ENCODE measurements at places on chromosomes 3 and 15.

DNA sequence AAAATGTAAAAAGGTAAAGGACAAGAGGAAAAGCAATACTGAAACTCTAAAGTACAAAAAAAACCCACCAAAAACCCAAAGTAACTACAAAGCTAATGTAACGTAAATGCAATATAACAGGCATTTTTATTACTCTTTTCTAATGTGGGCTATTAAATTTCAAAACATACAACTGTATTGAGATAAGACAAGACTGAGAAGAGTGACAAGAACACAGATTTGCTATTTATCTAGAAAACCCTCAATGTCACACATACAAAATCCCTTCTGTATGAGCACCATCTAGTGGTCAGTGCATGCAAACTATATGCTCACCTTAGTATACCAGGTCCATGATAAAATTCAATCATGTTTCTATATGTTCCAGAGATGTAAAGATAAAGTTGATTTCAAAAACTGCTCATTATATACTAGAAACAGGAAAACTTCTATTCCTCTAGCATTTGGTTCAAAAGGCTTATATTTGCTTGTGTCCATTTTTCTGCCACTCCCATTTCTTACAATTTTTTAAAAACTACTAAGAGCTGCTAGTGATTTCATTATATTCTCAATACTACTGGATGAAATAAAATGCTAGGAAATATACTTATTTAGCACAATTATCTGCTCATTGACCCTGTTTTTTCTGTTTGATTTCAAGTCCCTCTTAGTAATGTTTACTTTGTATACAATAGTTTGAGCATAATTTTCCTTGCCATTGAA is 111.4 kb downstream of the DLG1 start:
- no peaks in the 10 kb centered on the region for H3K27me3 ChIP-seq
- no peak overlapping the region for H3K4me3 ChIP-seq
- H3K4me1 ChIP-seq, result no peaks in the 10 kb centered on the region

DNA sequence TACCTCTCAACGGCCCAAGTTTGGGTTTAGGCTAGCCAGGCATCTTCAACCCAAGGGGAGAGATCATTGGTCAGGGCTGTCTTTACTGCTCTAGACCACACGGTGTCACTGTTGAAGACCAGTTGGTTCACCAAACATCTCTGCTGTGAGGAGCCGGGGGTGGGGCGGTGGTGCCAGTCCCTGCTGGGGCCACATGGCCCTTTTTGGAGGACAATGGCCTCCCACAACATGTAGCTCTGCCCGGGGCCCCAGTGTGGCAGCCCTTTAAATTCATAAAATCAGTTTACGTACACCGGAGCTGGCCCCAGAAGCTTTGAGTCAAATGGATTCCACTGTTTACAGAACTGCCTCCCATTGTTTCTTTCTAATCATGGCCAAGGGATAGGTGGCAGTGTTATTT is 19.1 kb upstream of the TM4SF18 start:
- DNase-seq, result no peak
- H3K27ac ChIP-seq, result no peak overlapping the region
- no peaks in the 10 kb centered on the region for H3K27me3 ChIP-seq
- H3K4me1 ChIP-seq, result no peaks in the 10 kb centered on the region

GRCh38 chr15:64070965-64071851 is 22.4 kb downstream of the CIAO2A start:
- no peaks in the 10 kb centered on the region for H3K27me3 ChIP-seq
- no peak overlapping the region for H3K4me3 ChIP-seq
- no peaks in the 10 kb centered on the region for H3K4me1 ChIP-seq
- DNase-seq, result no peak
- peaks cover 17% of the 10 kb centered on the region for H3K36me3 ChIP-seq
- H3K27ac ChIP-seq, result no peak overlapping the region

- no peaks in the 10 kb centered on the region for H3K4me1 ChIP-seq
- H3K4me3 ChIP-seq, result no peak overlapping the region
- no peaks in the 10 kb centered on the region for H3K36me3 ChIP-seq
- H3K27ac ChIP-seq, result no peak overlapping the region
- no peak for DNase-seq
- H3K27me3 ChIP-seq, result no peaks in the 10 kb centered on the region
Observed at GRCh38 chr3:143596957-143597642, 251.2 kb downstream of the SLC9A9 start.

All from naive thymus-derived CD4-positive, alpha-beta T cell (primary cell).